Effector memory CD8-positive, alpha-beta T cell (primary cell): ENCODE measurements at places on chromosomes 6 and 20.
A peak's percentile ranks its signal among the peaks of the same experiment; 100 is the strongest.

DNA sequence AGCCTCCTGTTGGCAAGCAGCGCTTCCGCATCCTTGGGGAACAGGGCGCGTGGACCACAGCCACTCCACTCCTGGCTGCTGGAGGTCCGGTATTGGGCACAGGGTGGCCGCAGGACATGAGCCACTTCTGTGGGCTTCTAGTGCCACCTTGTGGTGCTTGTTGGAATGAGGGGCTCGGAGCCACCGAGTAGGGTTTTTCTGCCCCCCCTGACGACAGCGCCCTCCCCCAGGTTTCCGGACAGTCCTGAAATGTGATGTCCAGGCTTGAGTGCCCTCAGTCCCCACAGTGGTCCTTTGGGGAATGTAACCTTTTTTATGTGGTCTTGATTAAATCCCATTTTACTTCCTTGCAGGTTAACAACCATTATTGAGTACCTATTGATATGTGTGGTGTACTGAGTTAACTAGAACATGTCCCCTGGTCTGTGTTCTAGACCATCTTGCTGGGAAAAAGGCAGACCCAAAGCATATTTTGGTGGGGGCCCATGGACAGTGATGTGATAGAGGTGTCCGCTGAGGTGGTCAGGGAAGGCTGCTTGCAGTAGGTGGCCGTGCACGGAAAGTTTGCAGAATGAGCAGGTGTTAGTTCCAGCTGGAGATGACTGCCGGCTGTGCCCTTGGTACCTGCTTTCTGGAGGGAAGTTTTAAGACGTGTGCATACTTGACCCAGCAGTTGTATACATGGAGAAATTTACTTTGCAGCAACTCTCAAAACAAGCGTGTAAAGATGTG lies 70.0 kb downstream of the PTPN1 start:
- DNase-seq: peak; percentile 37
- H3K4me1 ChIP-seq: peaks cover 9% of the 10 kb centered on the region
- H3K27me3 ChIP-seq: no peaks in the 10 kb centered on the region
- peaks cover 86% of the 10 kb centered on the region for H3K36me3 ChIP-seq

DNA sequence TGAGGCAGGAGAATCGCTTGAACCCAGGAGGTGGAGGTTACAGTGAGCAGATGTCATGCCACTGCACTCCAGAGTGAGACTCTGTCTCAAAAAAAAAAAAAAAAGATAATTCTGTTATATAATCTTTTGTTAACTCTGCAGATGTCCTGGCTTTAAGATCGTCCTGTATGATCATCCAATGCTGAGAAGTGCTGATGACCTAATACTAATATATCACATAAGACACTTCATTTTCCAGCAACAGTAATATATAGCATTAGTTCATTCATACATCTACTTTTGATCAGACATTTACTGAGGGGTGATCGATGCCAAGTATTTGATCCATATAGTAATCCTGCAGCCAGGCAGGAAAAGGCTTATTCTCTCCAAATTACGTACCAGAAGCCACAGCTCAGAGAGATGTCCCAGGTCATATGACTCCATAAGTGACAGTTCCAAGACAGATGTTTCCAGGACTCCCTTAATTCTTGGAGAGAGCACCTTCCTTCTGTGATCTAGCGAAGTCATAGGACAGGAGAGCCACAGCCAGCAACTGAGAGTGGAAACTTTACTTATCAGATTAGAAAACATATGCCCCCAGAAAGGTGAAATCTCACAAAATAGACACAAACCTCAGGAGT lies 60.7 kb downstream of the SHLD1 start:
- no peaks in the 10 kb centered on the region for H3K27me3 ChIP-seq
- peak overlapping the region; percentile 56 for H3K27ac ChIP-seq
- peaks cover 2% of the 10 kb centered on the region for H3K36me3 ChIP-seq
- H3K4me3 ChIP-seq: no peak overlapping the region

DNA sequence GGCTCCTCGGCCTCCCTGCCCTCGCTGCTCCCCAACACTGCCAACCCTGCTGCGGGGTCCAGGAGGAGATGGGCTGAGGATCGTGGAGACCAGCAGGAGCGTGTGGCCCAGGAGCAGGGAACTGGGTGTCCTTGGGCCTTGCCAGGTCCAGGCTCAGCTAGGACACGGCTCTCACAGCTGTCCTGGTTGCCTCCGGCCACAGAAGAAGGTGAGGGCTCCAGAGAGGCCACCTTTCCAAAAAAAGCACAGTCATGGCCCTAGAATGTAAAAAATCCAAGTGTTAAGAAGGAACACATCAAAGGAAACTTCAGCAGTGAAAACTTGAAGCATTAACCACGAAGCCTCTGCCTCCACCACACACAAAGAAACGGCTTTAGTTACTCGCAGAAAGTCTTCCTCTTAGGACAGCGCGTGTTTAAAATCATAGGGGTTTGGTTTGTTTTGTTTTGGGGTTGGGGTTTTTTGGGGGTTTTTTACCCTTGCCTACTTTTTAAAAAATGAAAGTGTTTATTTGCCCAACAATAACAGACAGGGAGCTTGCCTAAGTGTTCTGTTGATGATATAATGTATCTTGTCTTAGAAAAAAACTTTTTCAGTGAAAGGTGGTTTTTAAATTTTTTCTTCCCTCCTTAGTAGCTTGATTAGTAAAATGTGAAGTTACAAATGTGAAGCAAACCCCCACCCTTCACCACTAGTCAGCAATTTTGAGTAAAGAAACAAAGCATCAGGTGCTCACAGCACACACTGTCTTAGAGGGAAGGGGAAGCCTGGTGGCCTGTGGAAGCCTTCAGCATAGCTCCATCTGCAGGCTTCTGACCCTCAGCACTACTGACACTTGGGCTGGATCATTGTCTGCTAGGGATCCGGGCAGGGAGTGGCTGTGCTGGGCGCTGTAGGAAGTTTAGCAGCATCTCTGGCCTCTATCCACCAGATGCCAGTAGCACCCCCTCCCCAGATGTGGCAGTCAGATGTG lies 60.0 kb downstream of the PTPN1 start:
- peak overlapping the region; percentile 44 for H3K4me3 ChIP-seq
- peaks cover 38% of the 10 kb centered on the region for H3K4me1 ChIP-seq
- no peaks in the 10 kb centered on the region for H3K27me3 ChIP-seq
- peak overlapping the region; percentile 90 for H3K27ac ChIP-seq
- DNase-seq: no peak
- H3K36me3 ChIP-seq: peaks cover 68% of the 10 kb centered on the region

DNA sequence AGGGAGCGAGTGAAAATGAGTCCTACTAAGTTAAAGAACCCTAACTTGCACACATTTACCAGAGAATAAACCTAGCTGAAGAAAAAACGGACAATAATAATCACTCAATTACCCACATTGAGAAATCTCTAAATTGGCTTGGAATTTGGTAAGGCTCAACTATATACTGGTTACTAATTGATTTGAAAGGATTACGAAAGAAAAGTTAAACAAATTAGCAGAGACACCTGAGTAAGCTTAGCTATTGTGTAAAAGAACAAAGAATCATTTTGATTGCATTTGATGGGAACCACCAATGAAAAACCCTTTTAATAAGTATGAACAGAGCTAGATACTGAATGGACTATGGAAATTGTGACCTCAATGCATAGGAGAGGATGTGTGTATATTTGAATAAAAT lies 118.6 kb upstream of the ADGRF1 start:
- no peaks in the 10 kb centered on the region for H3K4me1 ChIP-seq
- no peaks in the 10 kb centered on the region for H3K27me3 ChIP-seq
- no peaks in the 10 kb centered on the region for H3K36me3 ChIP-seq
- H3K27ac ChIP-seq: no peak overlapping the region
- DNase-seq: no peak
- H3K4me3 ChIP-seq: no peak overlapping the region

DNA sequence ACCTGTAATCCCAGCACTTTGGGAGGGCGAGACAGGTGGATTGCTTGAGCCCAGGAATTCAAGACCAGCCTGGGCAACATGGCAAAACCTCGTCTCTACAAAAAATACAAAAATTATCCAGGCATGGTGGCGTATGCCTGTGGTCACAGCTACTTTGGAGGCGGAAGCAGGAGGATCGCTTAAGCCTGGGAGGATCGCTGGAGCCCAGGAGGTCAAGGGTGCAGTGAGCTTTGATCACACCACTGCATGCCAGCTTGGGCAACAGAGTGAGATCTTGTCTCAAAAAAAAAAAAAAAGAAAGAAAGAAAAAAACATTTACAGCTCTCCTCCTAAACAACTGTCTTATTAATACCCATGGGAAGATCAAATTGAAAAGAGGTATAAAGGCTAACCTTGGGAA lies 8.8 kb upstream of the MYMX start:
- H3K27ac ChIP-seq: no peak overlapping the region
- DNase-seq: no peak
- H3K4me1 ChIP-seq: no peaks in the 10 kb centered on the region
- no peak overlapping the region for H3K4me3 ChIP-seq
- peaks cover 47% of the 10 kb centered on the region for H3K27me3 ChIP-seq

DNA sequence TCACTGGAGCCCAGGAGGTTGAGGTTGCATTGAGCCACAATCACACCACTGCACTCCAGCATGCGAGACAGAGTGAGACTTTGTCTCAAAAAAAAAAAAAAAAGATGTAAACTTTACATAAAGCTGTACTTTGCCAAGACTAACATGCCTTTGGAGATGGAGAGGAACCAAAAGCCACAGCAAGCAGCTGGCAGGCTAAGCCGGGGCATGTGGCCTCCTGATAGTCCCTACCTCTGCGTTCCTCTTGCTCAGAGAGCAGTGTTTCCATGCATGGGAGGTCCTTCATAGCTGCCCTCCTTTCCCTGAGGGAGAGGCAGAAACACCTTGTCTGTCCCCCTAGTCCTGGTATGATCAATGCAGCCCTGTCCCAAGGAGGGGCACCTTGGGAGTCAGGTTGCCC lies 35.2 kb downstream of the SPATA2 start:
- H3K36me3 ChIP-seq: peaks cover 46% of the 10 kb centered on the region
- H3K27me3 ChIP-seq: no peaks in the 10 kb centered on the region
- no peak overlapping the region for H3K4me3 ChIP-seq

GRCh38 chr20:3101737-3102574 lies 17.4 kb upstream of the AVP start:
- peaks cover 17% of the 10 kb centered on the region for H3K4me1 ChIP-seq
- DNase-seq: peak; percentile 26
- H3K4me3 ChIP-seq: peak overlapping the region; percentile 57
- H3K27me3 ChIP-seq: peaks cover 7% of the 10 kb centered on the region

- DNase-seq: no peak
- H3K4me3 ChIP-seq: no peak overlapping the region
- no peaks in the 10 kb centered on the region for H3K36me3 ChIP-seq
- peaks cover 20% of the 10 kb centered on the region for H3K27me3 ChIP-seq
- H3K4me1 ChIP-seq: peaks cover 5% of the 10 kb centered on the region
Observed at GRCh38 chr6:75422024-75422639, 71.5 kb downstream of the FILIP1 start.

- no peaks in the 10 kb centered on the region for H3K4me1 ChIP-seq
- no peak overlapping the region for H3K4me3 ChIP-seq
- peaks cover 23% of the 10 kb centered on the region for H3K27me3 ChIP-seq
- H3K36me3 ChIP-seq: no peaks in the 10 kb centered on the region
Observed at GRCh38 chr6:75481394-75481793, 12.2 kb downstream of the FILIP1 start.

DNA sequence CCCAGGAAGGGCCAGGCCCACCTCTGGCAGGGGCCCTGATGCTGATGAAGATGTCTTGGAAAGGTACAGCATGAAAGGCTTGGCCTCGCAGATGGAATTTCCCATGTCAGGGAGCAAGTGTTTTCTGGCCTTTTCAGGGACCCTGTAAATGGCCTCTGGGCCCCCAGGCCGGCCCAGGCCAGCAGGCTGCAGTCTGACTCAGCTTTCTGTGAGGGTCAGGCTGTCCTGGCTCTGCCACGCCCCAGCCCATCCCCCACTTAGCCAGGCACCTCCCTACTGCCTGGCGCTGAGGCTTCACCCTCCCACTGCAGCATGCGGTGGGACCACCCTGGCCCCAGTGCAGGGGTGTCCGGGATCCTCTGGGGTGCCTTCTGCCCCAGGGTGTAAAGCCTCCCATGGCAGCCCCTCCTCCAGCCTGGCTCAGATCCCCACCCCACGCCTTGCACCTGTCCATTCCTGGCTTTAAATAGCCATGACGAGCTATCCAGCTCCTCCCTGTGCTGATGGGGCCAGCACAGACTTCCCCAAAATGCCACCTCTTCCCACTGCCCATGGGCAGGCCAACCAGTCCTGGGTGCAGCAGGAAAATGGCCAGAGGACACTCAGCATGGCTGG lies 35.6 kb upstream of the GATA5 start:
- H3K4me3 ChIP-seq: no peak overlapping the region
- H3K27me3 ChIP-seq: peaks cover 37% of the 10 kb centered on the region
- H3K27ac ChIP-seq: no peak overlapping the region

DNA sequence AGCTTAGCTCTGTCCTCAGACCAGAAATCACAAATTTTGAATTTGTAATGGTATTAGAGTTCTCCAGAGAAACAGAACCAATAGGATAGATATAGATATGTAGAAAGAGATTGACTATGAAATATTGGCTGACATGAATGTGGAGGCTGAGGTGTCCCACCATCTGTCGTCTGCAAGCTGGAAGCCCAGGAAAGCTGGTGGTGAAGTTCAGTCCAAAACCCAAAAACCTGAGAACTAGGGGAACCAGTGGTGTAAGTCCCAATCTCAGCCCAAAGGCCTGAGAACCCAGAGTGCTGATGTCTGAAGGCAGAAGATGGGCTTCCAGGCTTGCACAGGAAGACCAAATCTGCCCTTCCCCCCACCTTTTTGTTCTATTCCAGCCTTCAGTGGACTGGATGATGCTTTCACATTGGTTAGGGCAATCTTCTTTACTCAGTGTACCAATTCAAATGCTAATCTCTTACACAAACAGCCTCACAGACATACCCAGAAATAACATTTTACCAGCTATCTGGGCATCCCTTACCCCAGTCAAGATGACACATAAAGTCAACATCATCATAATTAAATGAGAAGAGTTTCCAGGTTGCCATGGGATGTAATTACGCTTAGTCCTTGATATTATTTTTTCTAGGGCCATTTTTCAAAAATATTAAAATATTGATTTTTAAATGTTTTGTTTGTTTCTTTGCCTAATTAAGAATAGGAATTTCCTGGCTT lies 570.8 kb downstream of the UTRN start:
- no peaks in the 10 kb centered on the region for H3K27me3 ChIP-seq
- peaks cover 12% of the 10 kb centered on the region for H3K36me3 ChIP-seq
- no peak overlapping the region for H3K4me3 ChIP-seq
- H3K4me1 ChIP-seq: peaks cover 12% of the 10 kb centered on the region
- no peak for DNase-seq

GRCh38 chr6:169339731-169340309 lies 86.2 kb upstream of the THBS2 start:
- H3K27me3 ChIP-seq: peaks cover 31% of the 10 kb centered on the region
- no peak overlapping the region for H3K27ac ChIP-seq
- DNase-seq: no peak
- H3K4me3 ChIP-seq: no peak overlapping the region
- H3K36me3 ChIP-seq: no peaks in the 10 kb centered on the region

DNA sequence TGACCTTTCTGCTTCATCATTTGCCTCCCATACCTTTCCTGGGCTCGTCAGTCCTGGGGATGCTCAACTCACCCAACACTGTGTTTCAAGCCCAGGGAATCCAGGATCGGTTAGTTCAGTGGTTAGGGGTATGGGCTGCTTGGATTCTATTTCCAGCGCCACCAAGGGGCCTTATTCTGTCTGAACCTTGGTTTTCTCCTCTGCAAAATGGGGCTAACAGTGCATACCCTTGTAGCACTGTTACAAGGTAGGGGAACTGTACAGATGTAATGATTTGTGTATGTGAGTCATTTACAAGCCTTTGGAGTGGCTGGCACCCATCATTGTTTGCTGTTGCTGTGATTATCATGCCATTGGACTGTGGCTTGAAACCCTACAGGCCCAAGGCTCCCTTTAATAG lies 14.5 kb upstream of the CSNK2A1 start:
- H3K27me3 ChIP-seq: peaks cover 49% of the 10 kb centered on the region
- no peak overlapping the region for H3K27ac ChIP-seq
- no peak overlapping the region for H3K4me3 ChIP-seq
- H3K4me1 ChIP-seq: peaks cover 3% of the 10 kb centered on the region
